ENCODE measurements at places on chromosomes 3 and 15.

DNA sequence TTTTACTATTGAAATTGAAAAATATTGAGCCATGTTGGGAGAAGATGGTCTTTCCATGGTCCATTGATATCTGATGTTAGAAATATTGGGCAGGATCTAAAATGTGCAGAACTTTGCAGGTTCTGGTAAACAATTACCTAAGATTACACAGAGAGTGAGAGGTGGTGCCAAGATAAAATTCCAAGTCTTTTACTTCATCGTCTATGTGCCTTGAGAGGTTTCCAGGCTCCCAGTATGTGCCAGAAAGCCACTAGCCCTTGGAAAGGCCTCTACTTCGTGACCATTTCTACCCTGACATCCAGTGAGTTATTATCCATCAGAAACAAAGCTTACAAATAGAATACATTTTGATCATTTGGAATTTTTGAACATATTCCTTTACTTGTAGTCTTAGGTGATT, 27.6 kb downstream of the CD200 start:
- no peak for DNase-seq

GRCh38 chr3:124669470-124669869, 60.8 kb upstream of the UMPS start:
- DNase-seq: no peak

DNA sequence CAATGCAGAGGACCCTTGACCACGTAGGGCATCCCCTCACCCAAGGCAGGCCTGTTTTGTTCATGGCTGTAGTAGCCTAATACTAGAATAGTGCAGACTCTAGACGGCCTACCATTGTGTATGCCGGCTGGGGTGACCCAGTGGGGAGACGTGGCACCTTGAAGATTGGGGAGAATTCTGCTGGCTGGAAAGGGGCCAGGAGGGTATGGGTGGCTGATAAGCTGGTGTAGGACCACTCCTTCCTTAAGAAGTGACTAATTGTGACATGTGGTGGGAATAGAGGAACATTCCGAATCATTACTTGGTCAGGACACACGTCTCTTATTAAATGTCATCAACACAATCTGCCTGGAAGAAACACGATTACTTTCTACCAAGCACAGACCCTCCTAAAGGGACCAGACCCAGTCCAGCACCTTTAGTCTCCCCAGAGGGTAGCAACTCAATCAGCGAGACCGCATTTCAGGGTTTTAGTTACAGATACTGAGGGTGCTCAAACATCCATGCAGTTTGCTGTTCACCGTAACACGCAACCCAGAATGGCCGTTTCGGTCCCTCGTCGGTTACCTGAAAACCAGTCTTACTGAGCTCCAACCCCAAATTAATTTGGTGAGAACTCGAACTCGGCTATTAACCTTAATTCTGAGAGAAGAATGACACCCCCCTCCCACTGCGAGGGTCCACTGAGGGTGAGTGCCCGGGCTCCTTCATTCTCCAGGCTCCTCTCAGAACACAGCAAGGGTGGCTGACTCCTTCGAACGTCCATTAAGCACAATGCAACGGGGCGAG, 1.6 kb upstream of the KLF13 start:
- DNase-seq: no peak

DNA sequence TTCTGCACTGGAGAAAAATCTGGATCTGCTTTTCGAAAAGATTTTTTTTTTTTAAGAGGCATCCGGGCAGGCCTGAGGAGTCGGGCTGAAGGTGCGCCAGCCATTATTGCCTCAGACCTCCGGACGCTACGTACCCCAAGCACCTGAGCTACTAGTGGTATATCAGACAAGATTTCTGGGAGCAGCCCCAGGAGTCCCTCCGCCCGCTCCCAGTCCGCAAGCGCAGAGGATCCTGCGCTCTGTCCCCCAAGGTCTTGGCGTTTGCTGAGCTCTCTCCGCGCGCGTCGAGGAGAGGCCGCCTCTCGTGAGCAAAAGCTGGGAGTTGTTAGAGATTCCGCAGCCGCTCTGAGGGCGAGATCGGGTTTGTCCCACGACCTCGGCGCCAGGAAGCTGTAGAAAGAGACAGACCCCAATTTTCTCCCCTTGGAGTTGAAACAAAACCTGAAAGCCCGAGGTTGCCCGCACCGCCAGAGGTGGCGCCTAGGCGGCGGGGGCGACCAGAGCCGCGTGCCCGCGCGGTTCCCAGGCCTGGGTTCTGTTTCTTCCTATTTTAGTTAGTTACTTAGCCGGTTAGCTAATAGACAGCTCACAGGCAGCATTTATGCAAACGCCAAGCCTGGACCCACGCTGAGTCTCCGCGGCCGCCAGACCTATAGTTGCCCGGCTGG, 72.5 kb upstream of the POLG start:
- DNase-seq: no peak

DNA sequence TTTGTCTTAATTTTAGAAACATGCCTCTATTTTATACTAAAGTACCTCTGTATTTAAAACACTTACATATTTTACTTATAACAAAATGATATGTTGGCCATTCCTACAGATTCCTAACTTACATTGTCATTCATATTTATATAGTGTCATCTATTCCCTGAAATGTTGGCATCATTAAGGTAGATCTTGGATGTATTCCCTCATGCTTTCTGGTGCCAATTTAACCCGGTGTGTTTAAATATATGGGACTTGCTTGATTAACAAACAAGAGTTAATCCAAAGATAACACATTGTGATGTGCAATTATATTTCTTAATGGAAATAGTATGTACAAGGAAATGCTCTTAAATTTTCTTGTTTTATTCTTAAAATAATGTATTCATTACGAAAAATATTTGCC, 352.3 kb downstream of the NAALADL2 start:
- no peak for DNase-seq

DNA sequence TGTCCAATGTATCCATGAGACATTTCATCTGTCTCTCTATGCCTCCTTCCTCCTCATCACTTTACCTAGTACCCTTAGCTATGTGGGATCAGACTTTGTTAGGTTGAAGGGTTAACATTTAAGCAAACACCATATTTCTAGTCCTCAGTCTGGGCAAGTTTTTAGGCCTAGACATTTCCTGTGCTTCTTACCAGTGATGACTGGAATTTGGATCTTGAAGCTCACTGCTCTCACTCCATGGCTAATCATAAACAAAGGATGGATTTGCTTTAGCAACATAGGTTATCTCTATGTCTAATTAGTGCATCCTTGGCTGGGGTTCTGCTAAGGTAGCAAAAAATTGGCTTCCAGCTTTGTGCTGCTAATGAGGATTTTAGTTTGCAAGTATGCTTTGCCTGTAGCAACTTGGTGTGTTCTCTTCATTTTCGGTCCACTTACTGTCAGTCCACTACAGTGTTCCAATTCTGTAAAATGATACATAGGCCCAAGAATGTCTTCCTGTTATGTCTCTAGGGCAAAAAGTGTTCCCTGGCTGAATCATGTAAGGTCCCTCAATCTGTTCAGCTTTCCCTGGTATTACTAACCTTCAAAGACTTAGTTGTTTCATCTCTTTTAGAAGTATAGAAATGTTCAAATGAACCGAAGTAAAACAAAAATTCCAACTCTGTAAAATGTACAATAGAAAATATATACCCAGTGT, 615.4 kb downstream of the CADM2 start:
- DNase-seq: no peak

DNA sequence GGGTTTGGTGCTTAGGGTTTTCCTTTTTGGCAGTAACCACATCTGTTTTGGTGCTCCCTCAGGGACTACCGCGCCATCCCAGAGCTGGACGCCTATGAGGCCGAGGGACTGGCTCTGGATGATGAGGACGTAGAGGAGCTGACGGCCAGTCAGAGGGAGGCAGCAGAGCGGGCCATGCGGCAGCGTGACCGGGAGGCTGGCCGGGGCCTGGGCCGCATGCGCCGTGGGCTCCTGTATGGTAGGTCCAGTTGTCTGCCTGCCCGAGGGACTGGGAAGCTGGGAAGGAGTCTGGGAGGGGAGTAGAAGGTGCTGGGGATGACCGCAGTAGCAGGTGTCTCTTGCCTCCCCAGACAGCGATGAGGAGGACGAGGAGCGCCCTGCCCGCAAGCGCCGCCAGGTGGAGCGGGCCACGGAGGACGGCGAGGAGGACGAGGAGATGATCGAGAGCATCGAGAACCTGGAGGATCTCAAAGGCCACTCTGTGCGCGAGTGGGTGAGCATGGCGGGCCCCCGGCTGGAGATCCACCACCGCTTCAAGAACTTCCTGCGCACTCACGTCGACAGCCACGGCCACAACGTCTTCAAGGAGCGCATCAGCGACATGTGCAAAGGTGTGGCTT, 6.4 kb downstream of the MCM2 start:
- DNase-seq: no peak

- DNase-seq: no peak
Measured at GRCh38 chr3:126980266-126980811, 2.6 kb upstream of the PLXNA1 start.

GRCh38 chr3:52327486-52328290, 11.6 kb downstream of the DNAH1 start:
- no peak for DNase-seq

DNA sequence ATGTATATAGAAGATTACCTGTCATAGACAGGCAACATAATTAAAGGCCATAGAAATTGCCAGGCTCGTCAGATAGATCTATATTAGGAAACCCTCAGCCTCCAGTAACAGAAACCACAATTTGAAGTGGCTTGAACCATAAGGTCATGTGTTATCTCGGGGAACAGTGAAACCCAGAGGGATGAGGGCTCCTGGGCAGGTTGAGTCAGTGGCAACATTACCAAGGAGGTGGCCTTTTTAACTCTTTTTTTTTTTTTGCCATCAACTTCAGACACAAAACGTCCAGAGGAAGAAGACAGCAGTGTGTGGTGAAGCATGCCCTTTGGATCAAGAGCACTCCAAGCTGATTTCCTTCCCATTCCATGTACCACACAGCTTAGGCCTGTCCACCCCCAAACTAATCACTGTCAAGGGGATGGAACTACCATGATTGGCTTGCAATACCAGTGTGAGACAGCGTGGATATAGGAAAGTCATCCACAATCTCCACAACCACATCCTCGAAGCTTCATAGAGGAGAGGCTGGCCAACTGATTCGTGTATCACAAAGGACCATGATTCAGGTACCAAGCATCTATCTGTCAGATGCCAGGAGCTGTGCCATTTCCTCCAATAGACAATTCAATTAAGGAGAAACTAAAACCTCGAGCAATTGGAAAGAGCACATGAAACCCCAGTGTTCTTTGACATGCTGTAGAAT, 999 bp upstream of the KIF7 start:
- no peak for DNase-seq

GRCh38 chr3:177944228-177944661, 592.0 kb upstream of the KCNMB2 start:
- DNase-seq: no peak

DNA sequence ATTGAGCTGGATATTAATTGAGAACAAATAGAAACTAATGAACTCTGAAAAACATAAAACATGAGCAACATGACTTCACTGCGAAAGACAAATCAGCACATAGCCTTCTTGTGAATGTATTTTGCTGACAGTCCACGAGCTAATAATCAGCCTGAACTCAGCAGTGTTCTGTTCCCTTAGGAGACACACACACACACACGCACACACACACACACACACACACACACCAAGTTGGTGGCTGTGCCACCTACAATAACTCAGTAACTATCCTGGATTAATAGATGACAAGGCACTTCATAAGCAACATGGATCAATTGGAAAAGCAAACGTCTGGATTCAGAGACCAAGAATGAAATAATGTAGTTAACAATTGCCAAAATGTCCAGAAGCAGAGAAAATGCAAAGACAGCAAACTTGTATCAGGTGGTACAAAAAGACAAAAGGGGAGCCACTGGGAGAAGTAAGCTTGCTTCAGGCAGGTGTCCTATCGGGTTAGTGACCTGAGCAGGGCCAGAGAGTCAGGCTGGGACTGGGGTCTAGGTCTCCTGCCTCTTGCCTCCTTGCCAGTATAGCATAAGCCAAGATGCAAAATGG, 20.5 kb upstream of the UBE2Q2 start:
- DNase-seq: no peak
